ENCODE measurements at places on chromosomes 1 and 21. TPM values are rescaled to one million over a fixed set of nuclear protein-coding genes. Genes with fewer than 3 reads are reported as not detected.

The NPL gene
- polyA plus RNA-seq = 4.8 TPM

The AVPR1B gene
- polyA plus RNA-seq = not detected

The RBBP4 gene
- 227 TPM for polyA plus RNA-seq

The GJA8 gene
- not detected for polyA plus RNA-seq

The ILDR2 gene
- not detected for polyA plus RNA-seq

The SPRR2D gene
- not detected for polyA plus RNA-seq

The MYBPH gene
- not detected for polyA plus RNA-seq

The PPM1J gene
- polyA plus RNA-seq = 1.4 TPM

The ASPM gene
- 0.04 TPM for polyA plus RNA-seq

The CA14 gene
- 0.71 TPM for polyA plus RNA-seq

The KCNJ9 gene
- polyA plus RNA-seq = not detected

The FAM151A gene
- not detected for polyA plus RNA-seq

The CYYR1 gene
- not detected for polyA plus RNA-seq

The ELAPOR1 gene
- 1.0 TPM for polyA plus RNA-seq

The ADAM30 gene
- not detected for polyA plus RNA-seq

The C4BPA gene
- polyA plus RNA-seq = not detected

The KRTAP10-10 gene
- not detected for polyA plus RNA-seq

The SLC25A34 gene
- not detected for polyA plus RNA-seq

The AQP10 gene
- not detected for polyA plus RNA-seq

The RHOU gene
- polyA plus RNA-seq = not detected

The PROK1 gene
- polyA plus RNA-seq = not detected

The IGSF21 gene
- polyA plus RNA-seq = not detected

The LY9 gene
- 158 TPM for polyA plus RNA-seq

The TRIM63 gene
- not detected for polyA plus RNA-seq

The CFAP141 gene
- polyA plus RNA-seq = not detected

The GUCA2B gene
- polyA plus RNA-seq = not detected

The THEM5 gene
- not detected for polyA plus RNA-seq

The C1orf167 gene
- not detected for polyA plus RNA-seq

The DDX59 gene
- polyA plus RNA-seq = 19.1 TPM

The UMODL1 gene
- 0.05 TPM for polyA plus RNA-seq

The COPA gene
- polyA plus RNA-seq = 90.2 TPM

The EIF3I gene
- 154 TPM for polyA plus RNA-seq

The NTNG1 gene
- 6.5 TPM for polyA plus RNA-seq

The COL11A1 gene
- not detected for polyA plus RNA-seq

The ATP1A4 gene
- polyA plus RNA-seq = not detected

The KRTAP12-2 gene
- not detected for polyA plus RNA-seq

The OR10J5 gene
- not detected for polyA plus RNA-seq

The TRIM67 gene
- not detected for polyA plus RNA-seq

The UTS2 gene
- not detected for polyA plus RNA-seq

The TFAP2E gene
- polyA plus RNA-seq = 0.31 TPM

The DAB1 gene
- 0.08 TPM for polyA plus RNA-seq

The CATSPERE gene
- polyA plus RNA-seq = 0.23 TPM

The KPRP gene
- polyA plus RNA-seq = not detected

The PLA2G5 gene
- not detected for polyA plus RNA-seq

The AMPD1 gene
- polyA plus RNA-seq = 0.21 TPM

The MAP3K7CL gene
- polyA plus RNA-seq = 68.6 TPM

The ATP5IF1 gene
- polyA plus RNA-seq = 446 TPM

The OR6N1 gene
- polyA plus RNA-seq = not detected

The TNFAIP8L2 gene
- 16.1 TPM for polyA plus RNA-seq

The PTPN7 gene
- 18.7 TPM for polyA plus RNA-seq

The FNDC10 gene
- polyA plus RNA-seq = not detected

Data from IgD-negative memory B cell (primary cell).